ENCODE measurements at places on chromosomes 11 and 22.
A peak's percentile ranks its signal among the peaks of the same experiment; 100 is the strongest.

DNA sequence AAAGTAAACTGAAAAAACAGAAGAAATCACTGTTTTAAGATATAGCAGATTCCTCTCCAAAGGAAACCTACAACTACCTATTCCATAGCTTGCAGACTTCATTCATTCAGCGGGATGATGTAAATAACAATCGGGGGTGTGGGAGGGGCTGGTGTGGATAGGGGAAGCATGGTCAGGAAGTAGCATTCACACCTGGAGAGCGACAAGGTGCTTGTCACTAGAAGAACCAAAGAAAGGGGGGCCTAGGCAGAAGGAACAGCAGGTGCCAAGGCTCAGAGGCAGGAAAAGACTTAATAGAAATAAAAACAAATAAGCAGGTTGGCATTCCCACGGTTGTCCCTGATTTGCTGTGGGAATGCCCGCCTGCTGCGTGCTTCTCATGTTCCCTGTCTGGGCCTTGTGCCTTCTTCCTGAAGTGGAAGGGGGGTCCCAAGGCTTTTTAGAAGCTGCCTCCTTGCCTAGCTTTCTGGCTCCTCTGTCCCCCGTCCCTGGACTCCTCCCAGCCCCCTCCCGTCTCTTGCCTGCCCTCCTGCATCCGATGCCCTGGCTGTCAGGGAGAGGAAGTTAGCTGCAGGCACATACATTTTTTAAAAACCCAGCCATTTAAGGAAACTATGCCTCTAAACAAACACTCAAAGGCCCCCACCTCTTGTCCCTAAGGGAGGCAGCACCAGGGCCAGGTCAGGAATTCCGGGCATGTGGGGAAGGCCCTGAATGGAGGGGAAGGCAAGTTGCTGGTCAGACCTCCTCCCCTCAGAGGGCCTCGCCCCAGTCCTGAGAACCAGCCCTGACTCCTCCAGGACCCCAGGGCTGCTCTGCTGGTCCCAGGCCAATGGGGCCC lies 54.7 kb upstream of the PRDM11 start:
- DNase-seq = no peak

DNA sequence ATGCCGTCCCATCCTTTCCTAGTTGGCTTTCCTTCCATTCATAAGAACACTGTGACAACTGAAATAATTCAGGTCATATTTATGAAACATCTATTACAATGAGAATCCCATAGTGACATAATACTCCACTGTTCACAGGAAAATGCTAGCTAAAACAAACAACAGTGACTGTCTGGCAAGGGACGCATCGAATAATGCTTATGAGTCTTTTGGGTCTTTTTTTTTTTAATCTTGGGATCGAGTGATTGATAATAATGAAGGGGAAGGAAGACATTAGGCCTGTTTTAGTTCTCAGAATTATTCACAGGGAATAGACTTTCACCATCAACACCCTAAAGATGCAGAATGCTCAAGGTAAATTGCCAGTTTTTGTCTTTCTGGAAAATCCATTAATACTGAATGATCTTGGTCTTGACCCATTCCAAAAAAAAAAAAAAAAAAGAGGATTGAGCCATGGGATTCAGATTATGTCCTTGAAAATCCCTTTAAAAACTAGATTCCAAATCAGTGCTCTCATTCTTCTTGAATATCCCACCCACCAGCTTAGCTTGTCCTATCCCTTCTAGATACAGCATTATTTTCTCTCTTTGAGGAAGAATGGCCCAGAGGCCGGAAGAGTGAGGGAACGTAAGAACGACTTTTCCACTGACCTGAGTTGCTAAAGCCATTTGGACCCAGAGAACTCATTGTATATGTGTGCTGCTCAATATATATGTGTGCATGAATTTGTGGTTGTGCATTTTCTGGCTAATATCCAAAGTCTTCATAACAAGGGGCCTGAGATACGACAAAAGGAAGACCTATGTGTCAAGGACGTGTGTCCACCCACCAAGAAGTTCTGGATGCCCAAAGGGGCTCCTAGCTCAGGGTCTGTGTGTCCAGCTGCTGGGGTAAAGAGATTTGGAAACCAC lies 35.2 kb upstream of the CREB3L1 start:
- no peak for DNase-seq

DNA sequence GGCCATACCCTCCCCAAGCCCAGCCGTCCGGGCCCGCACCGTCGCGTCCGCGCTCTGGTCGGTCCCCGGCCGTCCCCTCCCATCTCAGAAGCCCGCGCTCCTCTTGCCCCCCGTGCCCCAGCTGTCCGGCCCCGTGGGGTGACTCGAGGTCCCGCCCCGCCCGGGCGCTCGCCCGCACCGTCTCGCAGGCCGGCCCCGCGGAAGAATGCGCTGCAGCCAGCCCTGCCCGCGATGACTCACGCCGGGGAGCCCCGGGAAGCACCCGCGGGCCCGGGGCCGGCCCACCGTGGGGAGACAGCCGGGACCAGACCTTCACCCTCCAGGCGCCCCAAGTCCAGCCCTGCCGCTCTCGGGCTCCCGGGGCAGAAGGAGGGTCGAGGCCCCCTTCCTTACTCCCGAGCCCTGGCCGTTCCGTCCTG lies 320 bp upstream of the PHLDA2 start:
- DNase-seq = no peak

GRCh38 chr22:26977741-26978376 lies 320.5 kb downstream of the MIAT start:
- no peak for DNase-seq

DNA sequence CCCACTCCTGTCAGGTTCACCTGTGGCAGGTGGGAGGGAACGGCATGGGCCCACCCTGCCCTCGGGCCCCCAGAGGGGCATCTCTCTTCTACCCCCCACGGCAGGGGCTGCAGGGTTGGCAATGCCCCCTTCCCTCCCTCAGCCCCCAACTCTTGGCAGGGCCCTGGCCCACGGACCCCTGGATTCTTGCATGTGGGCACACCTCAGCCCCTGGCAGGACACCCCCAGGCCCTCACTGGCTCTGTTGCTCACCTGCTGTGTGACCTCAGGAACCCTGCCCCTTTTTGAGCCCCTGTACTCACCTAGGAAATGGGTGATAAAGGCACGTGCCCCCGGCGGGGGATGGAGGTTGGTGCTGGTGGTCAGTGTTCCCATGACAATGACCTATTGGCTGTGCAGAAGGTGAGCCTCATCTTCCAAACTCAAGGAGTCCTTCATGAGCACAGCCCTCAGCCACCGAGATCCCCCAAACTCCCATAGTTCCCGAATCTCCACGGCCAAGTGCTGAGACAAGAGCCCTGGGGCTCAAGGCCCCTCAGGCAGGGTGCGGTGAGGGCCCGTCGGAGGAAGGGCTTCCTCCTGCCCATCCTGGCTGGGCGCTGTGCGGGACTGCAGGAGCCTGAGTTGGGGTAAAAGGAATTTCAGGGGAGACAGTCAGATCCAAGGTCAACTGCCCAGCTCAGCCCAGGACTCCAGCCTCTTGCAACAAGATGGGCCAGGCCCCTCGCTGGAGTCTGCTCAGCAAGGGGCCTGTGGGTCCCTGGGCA lies 198.2 kb downstream of the IGLL1 start:
- DNase-seq = no peak

GRCh38 chr22:43467216-43467940 lies 55.6 kb downstream of the MPPED1 start:
- peak; percentile 6 for DNase-seq

DNA sequence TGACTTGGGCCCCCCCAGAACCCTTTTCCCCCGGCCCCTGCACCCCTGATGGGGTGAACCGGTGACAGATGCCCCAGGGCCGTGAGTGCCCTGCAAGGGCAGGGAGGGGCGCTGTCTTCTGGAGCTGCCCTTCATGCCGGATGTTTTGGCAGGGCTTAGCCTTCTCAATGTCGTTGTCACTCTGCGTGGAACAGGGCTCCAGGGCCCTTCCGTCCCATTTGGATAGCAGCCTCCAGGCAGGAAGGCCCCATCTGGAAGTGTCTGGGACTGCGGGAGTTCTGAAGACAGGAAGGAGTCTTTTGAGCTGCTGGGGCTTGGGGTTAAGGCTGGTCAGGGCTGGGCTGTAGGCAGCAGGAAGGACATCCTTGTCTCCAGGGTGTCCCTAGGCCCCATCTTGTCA lies 4.6 kb downstream of the FRMD8 start:
- DNase-seq = no peak

- no peak for DNase-seq
Measured at GRCh38 chr11:118933486-118933885, 7.8 kb upstream of the BCL9L start.

DNA sequence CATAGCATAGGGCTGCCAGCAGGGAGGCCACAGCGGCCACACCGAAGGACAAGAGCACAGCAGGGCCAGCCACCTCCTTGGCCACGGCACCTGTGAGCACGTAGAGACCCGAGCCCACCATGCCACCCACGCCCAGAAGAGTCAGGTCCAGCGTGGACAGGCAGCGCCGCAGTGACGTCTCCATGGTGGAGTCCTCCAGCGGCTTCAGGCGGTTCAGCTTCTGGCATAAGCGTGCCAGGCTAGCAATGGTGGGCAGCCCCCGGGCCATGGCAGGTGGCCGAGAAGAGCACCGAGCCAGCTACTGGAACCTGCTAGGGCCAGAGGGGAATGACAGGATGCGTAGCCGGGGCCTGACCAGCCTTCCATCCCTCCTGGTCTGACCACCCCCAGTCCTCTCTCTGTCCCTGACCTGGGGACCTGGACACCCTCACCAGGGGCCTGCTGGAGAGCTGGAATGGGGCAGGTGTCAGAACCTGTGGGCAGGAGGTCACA lies 770 bp downstream of the SLC7A4 start:
- DNase-seq = no peak

DNA sequence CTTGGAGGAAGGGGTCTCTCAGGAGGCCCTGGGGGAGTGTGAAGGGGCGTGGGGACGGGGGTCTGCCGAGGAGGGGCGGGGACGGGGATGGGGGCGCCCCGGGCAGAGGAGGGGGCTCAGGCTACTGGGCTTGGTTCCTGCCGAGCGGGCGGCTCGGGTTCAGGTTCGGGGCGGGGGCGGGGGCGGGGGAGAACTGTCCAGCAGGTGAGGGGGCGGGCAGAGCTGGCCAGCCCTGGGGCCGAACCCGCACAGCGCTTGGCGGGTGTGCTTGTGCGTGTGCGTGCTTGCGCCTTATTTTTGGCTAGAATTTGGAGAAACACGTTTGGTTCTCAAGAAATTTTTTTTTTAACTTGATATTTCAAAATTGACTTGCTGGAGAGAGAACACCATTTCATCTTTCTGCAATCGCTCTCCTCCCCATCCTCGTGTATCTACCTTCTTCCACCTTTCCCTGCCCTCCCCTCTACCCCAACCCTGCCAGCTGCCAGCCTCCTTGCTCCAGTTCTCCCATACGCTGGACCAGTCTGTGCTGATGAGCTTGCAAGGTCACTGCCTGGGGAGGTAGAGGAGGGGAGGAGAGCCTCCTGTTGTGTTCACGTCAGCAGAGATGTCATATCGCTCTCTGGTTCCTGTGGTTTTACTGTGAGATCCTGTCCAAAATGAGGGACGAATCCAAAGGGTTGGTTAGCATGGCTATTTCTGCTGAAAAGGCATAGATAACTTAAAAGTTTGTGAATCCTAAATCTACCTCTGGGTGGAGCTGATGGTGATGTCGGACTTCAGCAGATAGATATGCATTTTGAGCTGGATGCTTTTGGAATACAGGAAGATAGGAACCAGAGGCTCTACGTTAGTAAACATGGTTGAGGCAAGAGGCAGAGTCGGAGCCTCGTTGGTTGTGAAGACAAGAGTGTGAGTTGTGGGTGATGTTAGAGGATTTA lies 668 bp downstream of the MADD start:
- DNase-seq = peak; percentile 45
